Central memory CD8-positive, alpha-beta T cell (primary cell): ENCODE measurements at places on chromosomes 7 and 10.

GRCh38 chr10:5446390-5446926 lies 34.1 kb downstream of the NET1 start:
- peaks cover 11% of the 10 kb centered on the region for H3K4me1 ChIP-seq
- peak; percentile 35 for DNase-seq
- H3K27me3 ChIP-seq = no peaks in the 10 kb centered on the region
- H3K36me3 ChIP-seq = peaks cover 1% of the 10 kb centered on the region
- H3K27ac ChIP-seq = no peak overlapping the region

- H3K4me1 ChIP-seq = peaks cover 5% of the 10 kb centered on the region
- H3K4me3 ChIP-seq = no peak overlapping the region
- no peaks in the 10 kb centered on the region for H3K27me3 ChIP-seq
- no peak overlapping the region for H3K27ac ChIP-seq
- no peak for DNase-seq
Observed at GRCh38 chr7:144513334-144513733, 109.8 kb upstream of the NOBOX start.

- no peak overlapping the region for H3K27ac ChIP-seq
- H3K4me3 ChIP-seq = no peak overlapping the region
Observed at GRCh38 chr7:74116356-74116755, 32.8 kb downstream of the LIMK1 start.

DNA sequence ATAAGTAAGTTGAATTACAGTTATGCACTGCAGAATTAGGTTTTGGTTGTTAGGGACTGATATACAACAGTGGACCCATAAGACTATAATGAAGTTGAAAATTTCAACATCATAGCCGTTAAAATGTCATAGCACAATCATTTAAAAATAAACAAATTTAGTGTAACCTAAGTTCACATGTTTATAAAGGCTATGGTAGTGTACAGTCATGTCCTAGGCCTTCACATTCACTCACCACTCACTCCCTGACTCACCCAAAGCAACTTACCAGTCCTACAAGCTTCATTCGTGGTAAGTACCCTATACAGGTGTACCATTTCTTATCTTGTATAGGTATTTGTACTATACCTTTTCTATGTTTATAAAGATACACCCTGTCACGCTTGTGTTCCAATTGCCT lies 113.7 kb downstream of the RAB11FIP2 start:
- H3K27me3 ChIP-seq = no peaks in the 10 kb centered on the region
- H3K4me1 ChIP-seq = peaks cover 6% of the 10 kb centered on the region
- no peaks in the 10 kb centered on the region for H3K36me3 ChIP-seq
- no peak overlapping the region for H3K4me3 ChIP-seq
- no peak overlapping the region for H3K27ac ChIP-seq
- no peak for DNase-seq

DNA sequence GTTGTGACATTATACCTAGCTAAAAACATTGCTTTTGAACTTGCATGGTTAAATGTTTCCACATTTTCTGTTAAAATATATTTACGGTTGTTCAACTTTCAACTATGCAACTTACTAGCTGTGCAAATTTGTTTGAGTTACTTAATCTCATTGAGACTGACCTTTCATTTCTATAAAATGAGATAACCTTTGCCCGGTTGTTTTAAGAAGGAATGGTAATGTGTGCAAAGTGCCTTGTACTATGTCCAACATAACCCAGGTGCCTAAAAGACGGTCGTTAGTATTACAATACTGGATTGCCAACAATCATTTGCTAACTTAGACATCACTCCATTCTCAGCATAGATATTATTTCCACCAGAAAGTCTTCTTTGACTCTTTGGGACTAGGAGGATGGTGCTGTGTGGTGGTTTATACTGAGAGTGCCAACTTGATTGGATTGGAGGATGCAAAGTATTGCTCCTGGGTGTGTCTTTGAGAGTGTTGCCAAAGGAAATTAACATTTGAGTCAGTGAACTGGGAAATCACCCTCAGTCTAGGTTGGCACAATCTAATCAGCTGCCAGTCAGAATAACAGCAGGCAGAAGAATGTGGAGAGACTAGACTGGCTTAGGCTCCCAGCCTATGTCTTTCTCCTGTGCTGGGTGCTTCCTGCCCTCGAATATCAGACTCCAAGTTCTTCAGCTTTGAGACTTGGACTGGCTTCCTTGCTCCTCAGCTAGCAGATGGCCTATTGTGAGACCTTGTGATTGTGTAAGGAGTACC lies 85.2 kb upstream of the PDSS1 start:
- peaks cover 63% of the 10 kb centered on the region for H3K27me3 ChIP-seq
- H3K27ac ChIP-seq = no peak overlapping the region
- H3K36me3 ChIP-seq = peaks cover 7% of the 10 kb centered on the region
- H3K4me3 ChIP-seq = no peak overlapping the region
- no peaks in the 10 kb centered on the region for H3K4me1 ChIP-seq
- DNase-seq = no peak

GRCh38 chr10:133613699-133614098 lies 12.9 kb downstream of the FRG2B start:
- peaks cover 30% of the 10 kb centered on the region for H3K27me3 ChIP-seq
- no peak for DNase-seq
- no peak overlapping the region for H3K27ac ChIP-seq
- no peaks in the 10 kb centered on the region for H3K4me1 ChIP-seq

DNA sequence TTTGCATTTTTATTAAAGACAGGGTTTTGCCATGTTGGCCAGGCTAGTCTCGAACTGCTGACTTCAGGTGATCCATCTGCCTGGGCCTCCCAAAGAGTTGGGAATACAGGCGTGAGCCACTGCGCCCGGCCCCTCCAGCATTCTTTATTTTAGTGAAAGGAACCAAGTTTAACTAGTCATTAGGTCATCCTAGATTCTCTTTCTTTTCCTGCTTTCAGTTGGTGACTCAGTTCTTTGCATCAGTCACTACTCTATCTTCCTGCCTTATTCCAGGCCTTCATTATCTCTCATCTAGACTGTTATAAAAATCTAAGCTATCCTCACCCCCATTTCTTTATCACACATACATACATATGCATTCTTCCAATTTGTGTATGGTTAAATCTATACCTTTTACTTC lies 63.7 kb downstream of the PRSS58 start:
- no peaks in the 10 kb centered on the region for H3K36me3 ChIP-seq
- H3K4me1 ChIP-seq = no peaks in the 10 kb centered on the region
- no peak for DNase-seq
- H3K27ac ChIP-seq = no peak overlapping the region
- H3K4me3 ChIP-seq = no peak overlapping the region

DNA sequence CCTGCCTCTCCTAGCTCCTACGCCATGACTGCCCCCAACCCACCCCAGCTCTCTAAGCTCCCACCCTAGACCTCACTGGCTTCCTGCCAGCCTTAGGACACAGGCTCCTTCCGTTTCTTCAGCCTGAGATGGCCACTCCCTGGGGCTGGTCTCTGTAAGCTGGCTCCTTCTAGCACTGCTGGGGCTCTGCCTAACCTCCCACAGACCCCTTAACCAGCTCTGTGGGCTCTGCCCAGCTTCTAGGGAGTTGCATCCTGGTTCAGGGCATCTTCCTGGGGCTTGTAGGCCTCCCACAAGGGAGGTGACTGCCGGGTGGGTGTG lies 478.6 kb upstream of the KLF6 start:
- no peaks in the 10 kb centered on the region for H3K36me3 ChIP-seq
- DNase-seq = no peak
- H3K27me3 ChIP-seq = peaks cover 11% of the 10 kb centered on the region
- no peak overlapping the region for H3K27ac ChIP-seq
- no peak overlapping the region for H3K4me3 ChIP-seq

- no peak overlapping the region for H3K4me3 ChIP-seq
- peaks cover 7% of the 10 kb centered on the region for H3K4me1 ChIP-seq
- H3K36me3 ChIP-seq = peaks cover 1% of the 10 kb centered on the region
- no peak overlapping the region for H3K27ac ChIP-seq
- DNase-seq = no peak
Observed at GRCh38 chr7:133853706-133854276, 273.3 kb upstream of the LRGUK start.

DNA sequence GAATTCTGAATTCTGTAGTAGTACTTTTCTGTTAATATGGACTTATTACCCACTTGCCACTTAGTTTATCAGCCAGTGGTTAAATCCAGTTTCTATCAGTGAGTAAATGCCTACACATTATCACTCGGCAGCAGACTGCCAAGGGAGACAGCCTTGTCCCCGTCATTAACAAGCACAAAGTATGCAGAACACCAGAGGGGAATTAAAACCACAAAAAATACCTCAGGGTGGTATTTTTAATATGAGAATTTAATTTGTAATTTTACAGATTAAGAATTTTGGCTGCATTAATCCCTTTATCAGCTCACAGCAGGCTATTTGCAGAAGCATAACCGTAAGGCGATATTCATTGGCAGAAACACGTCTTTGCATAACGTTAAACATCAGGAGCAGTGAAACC lies 150.0 kb upstream of the FZD1 start:
- no peak overlapping the region for H3K27ac ChIP-seq
- DNase-seq = no peak
- H3K27me3 ChIP-seq = no peaks in the 10 kb centered on the region
- no peaks in the 10 kb centered on the region for H3K36me3 ChIP-seq
- H3K4me1 ChIP-seq = no peaks in the 10 kb centered on the region
- no peak overlapping the region for H3K4me3 ChIP-seq

- no peak overlapping the region for H3K27ac ChIP-seq
- H3K4me3 ChIP-seq = no peak overlapping the region
- no peaks in the 10 kb centered on the region for H3K36me3 ChIP-seq
- DNase-seq = no peak
- no peaks in the 10 kb centered on the region for H3K4me1 ChIP-seq
- H3K27me3 ChIP-seq = no peaks in the 10 kb centered on the region
Observed at GRCh38 chr7:11427686-11428273, 404.2 kb downstream of the THSD7A start.

GRCh38 chr10:110353244-110354119 lies 48.8 kb upstream of the SMNDC1 start:
- H3K27me3 ChIP-seq = no peaks in the 10 kb centered on the region
- H3K4me3 ChIP-seq = no peak overlapping the region
- DNase-seq = no peak
- H3K4me1 ChIP-seq = peaks cover 48% of the 10 kb centered on the region

DNA sequence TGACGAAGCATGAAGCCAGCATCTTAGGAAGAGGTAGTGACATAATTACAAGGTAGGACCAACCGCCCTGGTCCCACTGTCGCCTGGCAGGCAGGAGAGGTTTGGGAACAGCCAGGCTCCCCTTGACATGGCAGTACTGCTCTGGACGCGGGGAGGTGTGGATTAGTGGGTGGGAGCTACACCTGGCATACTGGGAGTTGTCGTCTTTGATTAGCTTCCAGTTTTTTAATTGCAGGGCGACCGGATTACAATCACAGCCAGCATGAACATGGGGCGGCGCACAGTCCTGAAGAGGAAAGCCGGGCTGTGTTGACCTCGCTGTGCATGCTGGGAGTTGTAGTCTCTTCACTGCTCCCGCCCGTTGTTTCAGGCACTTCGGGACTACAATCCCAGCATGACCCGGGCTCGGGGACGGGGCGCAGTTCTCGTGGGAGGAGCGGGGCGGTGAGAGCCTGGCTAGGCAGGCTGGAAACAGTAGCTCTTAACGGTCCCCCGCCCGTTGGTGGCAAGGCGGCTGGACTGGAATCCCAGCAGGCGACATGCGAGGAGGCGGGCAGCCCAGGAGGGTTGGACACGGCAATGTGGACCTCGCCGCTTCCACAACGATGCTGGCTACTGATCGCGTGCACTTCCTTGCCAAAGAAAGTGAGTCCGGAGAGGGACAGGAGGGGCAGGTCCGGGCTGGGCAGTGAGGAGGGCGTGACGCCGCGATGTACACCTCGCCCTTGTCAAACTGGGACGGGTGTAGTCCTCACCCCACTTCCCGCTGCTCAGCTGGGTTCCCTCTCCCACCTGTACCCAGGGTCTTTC lies 98.0 kb upstream of the ZNF722 start:
- peak; percentile 77 for DNase-seq
- peaks cover 12% of the 10 kb centered on the region for H3K4me1 ChIP-seq
- peaks cover 5% of the 10 kb centered on the region for H3K36me3 ChIP-seq
- no peaks in the 10 kb centered on the region for H3K27me3 ChIP-seq
- peak overlapping the region; percentile 96 for H3K4me3 ChIP-seq

GRCh38 chr10:43155741-43156140 lies 17.5 kb downstream of the CSGALNACT2 start:
- H3K27ac ChIP-seq = peak overlapping the region; percentile 23
- H3K27me3 ChIP-seq = no peaks in the 10 kb centered on the region
- no peak overlapping the region for H3K4me3 ChIP-seq
- H3K36me3 ChIP-seq = peaks cover 13% of the 10 kb centered on the region
- DNase-seq = no peak

- peaks cover 11% of the 10 kb centered on the region for H3K27me3 ChIP-seq
- peak overlapping the region; percentile 73 for H3K4me3 ChIP-seq
- H3K4me1 ChIP-seq = peaks cover 13% of the 10 kb centered on the region
Observed at GRCh38 chr7:87058744-87059524, 520 bp downstream of the ELAPOR2 start.

DNA sequence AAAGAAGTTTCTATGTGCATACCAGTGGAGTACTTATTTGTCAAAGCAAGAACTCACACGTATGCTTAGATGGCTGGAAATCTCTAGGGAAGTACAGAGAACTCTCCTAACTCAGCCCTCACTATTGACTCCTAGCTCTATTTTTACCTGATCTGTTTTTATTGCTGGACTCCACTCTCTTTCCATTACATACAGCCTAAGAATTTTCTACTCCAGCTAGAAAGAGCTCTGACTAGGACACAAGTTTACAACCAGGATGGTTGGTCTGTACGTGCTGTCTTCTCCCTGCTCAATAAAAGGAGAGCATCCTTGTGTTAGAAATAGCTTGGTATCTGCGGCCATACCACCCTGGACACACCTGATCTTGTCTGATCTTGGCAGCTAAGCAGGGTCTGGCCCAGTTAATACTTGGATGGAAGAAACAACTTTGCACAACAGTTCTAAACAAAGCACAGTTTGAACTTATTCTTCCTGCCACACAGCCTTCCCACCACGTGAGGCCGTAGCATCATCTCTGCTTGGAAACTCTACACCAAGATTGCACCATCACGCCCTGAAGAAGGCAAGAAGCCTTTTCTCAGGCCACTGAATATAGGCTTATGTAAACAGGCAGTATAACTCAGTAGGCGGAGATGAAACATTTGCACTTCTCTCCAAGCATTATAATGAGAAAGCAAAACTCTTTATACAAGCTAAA lies 50.7 kb downstream of the KCNMA1 start:
- H3K4me3 ChIP-seq = no peak overlapping the region
- H3K27ac ChIP-seq = no peak overlapping the region
- H3K36me3 ChIP-seq = no peaks in the 10 kb centered on the region

GRCh38 chr7:1538544-1539180 lies 8.2 kb downstream of the MAFK start:
- H3K27me3 ChIP-seq = no peaks in the 10 kb centered on the region
- no peak overlapping the region for H3K27ac ChIP-seq
- DNase-seq = no peak
- H3K36me3 ChIP-seq = peaks cover 29% of the 10 kb centered on the region
- no peak overlapping the region for H3K4me3 ChIP-seq

DNA sequence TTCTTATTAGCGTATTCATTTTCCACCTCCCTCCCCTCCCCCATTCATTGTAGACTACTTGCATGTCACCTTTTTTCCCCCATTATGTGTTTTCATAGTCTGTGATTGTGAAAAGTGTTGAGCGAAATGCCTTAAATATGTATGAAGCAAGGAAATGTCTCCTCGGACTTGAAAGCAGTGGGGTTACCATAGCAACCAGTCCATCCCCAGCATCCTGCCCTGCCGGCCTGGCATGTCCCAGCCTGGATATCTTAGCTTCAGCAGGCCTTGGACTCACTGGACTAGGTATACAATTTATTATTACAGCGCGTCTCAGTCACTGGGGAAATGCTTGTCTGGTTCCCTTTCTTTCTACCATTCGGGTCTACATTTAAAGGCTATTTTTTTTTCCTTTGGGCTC lies 283.6 kb downstream of the BICC1 start:
- no peak overlapping the region for H3K4me3 ChIP-seq
- H3K36me3 ChIP-seq = no peaks in the 10 kb centered on the region
- H3K27me3 ChIP-seq = no peaks in the 10 kb centered on the region
- no peak overlapping the region for H3K27ac ChIP-seq
- no peak for DNase-seq
